ENCODE measurements at places on chromosomes 7 and 10.

DNA sequence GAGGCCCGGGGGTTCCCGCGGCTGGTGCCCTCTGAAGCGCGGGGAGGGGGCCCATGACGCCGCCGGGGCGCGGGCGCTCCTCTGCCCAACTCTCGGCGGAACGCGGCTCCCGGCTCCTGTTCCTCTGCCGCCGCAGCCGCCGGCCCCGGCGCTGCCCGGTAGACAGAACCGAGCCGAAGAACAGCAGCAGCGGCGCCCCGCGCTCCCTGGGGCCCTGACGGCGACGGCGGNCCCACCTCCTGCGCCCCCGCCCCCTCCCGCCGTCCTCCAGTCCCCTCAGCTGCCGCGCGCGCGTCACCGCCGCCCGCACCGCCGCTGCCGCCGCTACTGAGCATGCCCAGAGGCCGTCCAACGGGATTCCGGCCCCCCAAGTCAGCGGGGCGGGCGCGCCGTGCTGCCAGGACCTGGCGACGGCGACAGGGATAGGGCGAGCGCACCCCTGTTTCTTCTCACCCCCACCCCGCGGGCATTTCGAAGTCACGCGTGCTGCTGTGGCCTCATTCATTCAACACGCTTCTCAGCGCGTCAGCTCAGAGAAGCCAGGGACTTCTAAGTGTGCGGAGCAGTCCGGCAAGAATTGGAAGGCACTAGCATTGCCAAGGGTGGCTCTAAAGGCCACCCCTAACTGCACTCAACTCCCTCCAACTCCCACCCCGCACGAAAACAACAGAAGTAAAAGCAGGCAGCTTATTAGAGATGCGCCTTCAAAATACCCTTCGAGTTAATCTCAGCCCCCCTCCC, at the start of gene IPMK:
IPMK (minus strand) TSS at position 182 of the 741 bp plus-strand sequence. CDS start 283 bp downstream, outside the sequence.
- DNase-seq, result peak; percentile 95

DNA sequence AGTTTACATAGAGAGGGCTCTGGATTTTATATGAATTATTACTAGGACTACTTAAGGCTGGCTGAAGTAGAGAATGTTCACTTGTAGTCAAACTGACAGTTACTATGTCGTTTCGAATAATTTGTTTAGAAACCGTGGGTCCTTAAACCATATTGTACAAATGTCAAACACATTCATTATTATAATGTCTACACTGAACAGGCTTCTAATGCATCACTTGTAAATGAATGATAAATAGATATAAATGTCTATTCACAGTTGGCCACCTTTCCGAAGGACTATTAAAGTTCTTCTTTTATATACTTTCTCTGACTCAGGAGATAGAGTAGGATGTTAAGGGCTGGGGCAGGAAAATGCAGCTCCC, 95.3 kb downstream of the SEMA3D start:
- no peak for DNase-seq

DNA sequence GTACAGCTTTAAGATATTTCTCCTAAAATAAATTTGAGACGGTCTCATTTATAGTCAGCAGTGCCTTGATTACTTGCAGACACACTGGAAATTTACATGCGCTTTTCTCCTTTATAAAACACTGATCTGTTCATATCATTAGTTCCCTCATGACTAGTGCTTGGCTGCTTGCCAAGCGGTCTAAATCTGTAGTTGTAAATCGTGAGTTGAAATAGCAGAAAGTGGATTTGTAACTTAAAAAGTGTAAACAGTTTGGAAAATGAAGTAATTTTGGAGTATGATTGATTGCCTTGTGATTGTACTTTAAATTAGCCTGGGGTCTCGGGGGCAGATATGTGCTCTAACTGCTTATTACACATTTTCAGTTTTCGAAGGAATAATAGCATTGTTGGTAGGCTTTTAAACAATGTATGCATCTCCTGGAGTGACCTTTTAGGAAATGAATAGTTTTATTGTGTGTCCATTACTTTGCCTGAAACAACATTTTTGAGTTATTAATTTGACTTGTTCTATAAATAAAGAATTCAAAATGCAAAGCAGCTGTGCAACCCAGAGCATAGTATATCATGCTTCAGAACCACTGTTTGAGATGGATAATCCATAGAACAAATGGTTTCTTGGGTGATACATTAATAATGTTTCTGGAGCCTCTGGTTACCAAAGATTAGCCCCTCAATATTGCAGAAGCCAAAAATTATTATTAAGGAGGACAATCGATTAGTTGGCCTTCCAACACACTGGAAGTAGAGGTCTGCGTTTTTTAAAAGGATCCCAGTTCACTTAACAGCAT, 73.3 kb downstream of the ARID5B start:
- no peak for DNase-seq

- DNase-seq, result no peak
These were observed 7.9 kb downstream of the NUDT13 start for GRCh38 chr10:73117976-73118743.

DNA sequence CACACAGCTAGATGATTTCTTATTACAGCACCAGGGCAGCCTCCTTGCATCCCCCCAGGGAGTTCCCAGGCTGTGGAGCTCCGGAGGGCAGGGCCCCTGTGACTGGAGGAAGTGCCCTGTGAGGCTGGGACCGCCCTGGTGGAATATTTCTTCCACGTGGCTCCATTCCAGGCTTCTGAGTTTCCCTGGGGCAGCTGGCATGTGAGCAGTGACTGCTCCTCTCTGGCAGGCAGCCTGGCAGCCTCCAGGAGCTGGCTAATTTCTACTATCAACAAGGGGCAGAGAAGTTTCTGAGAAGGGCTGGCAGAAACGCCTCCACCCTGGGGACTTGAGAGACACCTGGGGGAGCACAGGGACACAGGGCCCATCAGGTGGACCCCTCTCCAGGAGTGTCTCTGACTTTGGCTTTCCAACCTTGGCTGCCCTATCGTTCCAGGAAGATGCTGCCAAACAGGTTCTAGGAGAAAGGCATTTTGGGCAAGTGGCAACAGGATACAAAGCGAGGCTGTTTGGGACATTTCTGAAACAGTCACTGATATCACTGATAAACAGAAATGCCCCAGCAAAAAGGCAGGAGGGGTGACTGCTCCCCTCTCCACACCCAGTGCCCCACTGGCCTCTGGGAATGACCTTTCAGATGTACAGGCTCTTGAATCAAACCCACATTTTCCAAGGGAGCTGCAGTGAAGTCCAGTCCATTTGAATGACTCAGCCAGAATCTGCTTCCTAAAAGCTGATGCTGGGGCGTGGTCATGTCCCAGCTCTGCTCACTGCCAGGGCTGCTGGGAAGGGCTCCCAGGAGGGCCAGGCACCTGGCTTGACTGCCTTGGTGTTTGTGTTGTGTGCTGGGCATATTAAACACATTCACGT, 16.1 kb downstream of the MYOF start:
- no peak for DNase-seq

- DNase-seq, result no peak
These were observed 101.0 kb downstream of the AOAH start for GRCh38 chr7:36623247-36623646.

GRCh38 chr10:60222047-60222446, 167.6 kb downstream of the ANK3 start:
- no peak for DNase-seq

- no peak for DNase-seq
These were observed 30.1 kb downstream of the SMNDC1 start for GRCh38 chr10:110274647-110275046.

GRCh38 chr7:45054442-45054841, 34.3 kb downstream of the NACAD start:
- DNase-seq, result no peak

GRCh38 chr7:25622695-25623094, 394.4 kb upstream of the NPVF start:
- DNase-seq, result no peak

DNA sequence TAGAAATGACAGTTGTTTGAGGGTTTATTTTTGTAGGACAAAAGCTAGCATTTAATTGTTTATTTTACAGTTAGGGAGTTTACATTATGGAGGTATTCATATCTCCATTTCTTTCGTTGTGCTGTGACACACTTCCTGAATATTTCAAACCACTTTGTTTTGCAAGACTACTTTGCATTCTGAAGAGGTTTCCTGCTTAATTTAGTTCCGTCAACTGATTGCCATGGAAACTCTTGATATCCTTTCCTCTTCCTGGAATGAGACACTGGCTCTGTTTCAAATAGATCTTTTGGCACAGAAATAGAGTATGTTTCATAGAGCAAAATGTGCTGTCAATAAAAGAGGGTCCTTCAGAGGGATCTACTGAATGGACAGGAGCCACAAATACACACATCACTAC, 159.5 kb upstream of the AGR3 start:
- DNase-seq, result no peak

- DNase-seq, result no peak
These were observed 133.2 kb downstream of the CUX1 start for GRCh38 chr7:101950450-101951119.
